ENCODE measurements at places on chromosomes 3 and 15. TPM values are rescaled to one million over a fixed set of nuclear protein-coding genes. Genes with fewer than 3 reads are reported as not detected.

- DNase-seq = no peak
Measured at GRCh38 chr3:105957722-105958121, 88.9 kb upstream of the CBLB start.

SLC26A6 gene
- 102 TPM for total RNA-seq

GRCh38 chr3:177396733-177397132 is 199.5 kb upstream of the TBL1XR1 start:
- no peak for DNase-seq

BUB1B gene
- 3.5 TPM for total RNA-seq

GRCh38 chr3:87233805-87234204 is 6.7 kb downstream of the CHMP2B start:
- DNase-seq = no peak

MST1R gene
- total RNA-seq = 3.7 TPM

DNA sequence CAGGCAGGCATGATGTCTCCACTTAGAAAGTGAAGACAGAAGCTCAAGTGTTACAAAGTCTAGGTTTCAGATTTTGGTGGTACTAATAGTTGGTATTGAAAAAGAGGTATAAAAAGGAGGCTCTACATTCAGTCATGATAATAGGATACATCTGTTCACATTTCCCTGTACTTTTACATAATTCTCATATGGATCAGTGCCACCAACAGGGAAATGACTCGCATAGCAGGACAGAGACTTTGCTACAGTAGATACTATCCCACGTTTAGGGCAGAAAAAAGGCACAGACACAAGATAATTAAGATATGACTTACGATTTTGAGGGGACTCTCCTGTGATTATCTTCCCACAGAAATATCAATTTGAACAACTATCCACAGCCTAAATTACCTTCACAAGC is 1062.9 kb upstream of the EPHA6 start:
- no peak for DNase-seq

- no peak for DNase-seq
Measured at GRCh38 chr15:69482686-69483256, 30.2 kb downstream of the RPLP1 start.

AADACL2 gene
- total RNA-seq = not detected

- DNase-seq = no peak
Measured at GRCh38 chr3:127005864-127006500, 23.1 kb downstream of the PLXNA1 start.

GRCh38 chr15:59995568-59996297 is 8.4 kb upstream of the FOXB1 start:
- no peak for DNase-seq

GRCh38 chr15:50119063-50120040 is at the start of gene ATP8B4:
ATP8B4 (minus strand) TSS chr15:50119233; CDS start chr15:50106966, 12,267 bp downstream.
- DNase-seq = no peak

STAC gene
- 62.3 TPM for total RNA-seq

- no peak for DNase-seq
Measured at GRCh38 chr3:67059443-67059842, 61.3 kb downstream of the KBTBD8 start.

DNA sequence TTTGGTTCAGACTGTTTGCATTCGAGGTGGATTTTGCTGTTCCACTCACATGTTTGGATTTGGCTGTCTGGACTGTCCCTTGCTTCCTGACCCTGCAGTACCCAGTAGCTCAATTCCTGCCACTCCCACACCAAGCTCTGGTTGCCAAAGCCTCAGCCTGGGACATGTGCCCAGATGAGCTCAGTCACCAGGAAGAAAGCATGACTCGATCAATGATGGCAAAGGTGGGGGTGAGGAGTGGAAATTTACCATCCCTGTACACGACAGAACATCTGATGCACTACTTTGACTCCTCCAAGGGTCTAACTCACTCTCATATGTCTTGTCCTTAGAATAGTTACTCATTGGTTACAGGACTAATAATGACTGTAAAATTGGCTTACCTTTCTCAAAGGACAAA is 45.2 kb downstream of the ZNF385D start:
- peak; percentile 70 for DNase-seq

GRCh38 chr15:73318463-73319351 is 50.1 kb downstream of the HCN4 start:
- DNase-seq = no peak

SLC12A1 gene
- total RNA-seq = 0.85 TPM

C3orf70 gene
- total RNA-seq = 14.2 TPM

DNA sequence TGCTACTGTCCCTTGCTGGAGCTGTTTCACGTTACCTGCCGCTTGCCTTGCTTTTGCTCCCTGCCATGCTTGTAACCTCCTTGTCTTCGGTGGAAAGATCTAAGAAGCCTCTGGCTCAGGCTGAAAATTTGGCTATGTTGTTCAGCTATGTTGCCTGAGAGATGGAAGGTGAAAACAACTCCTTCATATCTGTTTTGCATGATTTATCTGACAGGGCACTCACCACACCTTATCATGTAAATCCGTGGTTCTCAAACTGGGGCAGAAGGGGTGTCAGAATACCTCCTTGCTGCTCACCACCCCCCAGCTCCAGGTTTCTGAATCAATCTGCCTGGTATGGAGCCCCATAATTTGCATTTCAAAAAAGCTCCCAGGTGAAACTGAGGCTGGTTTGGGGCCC is 6.5 kb upstream of the CORO2B start:
- DNase-seq = no peak

C3orf20 gene
- total RNA-seq = not detected

GRCh38 chr3:144033240-144033589 is 61.6 kb downstream of the DIPK2A start:
- no peak for DNase-seq

CHRNA7 gene
- 0.95 TPM for total RNA-seq

DNA sequence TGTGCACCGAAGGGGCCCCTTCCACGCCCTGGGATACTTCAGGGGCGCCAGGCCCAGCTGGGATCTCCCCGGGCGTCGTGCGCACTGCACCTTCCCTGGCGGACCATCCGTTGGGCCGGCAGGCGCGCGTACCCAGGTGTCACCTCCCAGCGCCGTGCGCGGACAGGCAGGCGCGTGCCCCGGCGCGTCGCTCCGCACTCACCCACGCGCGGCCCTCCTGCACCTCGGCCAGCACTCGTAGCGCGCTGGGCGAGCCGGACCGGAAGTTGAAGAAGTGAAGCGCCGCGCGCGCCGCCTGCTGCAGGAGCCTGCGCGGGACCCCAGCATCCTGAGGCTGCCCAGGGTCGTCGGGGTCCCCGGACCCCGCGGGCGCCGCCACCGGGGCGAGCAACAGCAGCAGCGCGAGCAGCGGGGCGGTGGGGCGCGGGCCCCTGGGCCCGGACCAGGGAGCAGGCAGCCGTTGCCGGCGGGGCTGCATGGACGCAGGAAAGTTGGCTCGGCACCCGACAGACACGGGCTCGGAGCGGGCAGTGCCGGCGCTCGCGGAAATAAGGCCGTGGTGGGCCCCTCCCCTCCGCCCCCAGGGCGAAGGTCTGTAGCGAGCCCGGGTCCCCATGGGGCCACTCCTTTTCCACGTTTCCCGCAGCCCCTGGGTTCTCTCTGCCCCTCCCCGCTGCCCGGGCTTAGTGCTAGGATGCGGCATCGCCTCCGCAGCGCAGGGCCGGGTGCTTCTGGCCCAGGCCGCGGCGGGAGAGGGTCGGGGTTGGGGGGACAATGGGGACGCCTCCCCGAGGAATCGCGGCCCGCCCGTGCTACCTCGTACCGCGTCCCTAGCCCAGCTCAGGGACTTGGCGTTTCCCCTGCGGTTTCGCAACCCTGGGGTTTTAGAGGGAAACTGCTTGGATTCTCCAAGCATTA is at the start of gene RARRES1:
Gene RARRES1 (minus strand): TSS at position 520 of the 918 bp plus-strand sequence. CDS start 42 bp downstream, at position 478.
- no peak for DNase-seq

GRCh38 chr15:80923668-80924067 is 66.0 kb downstream of the MESD start:
- no peak for DNase-seq

GRCh38 chr3:156587760-156588069 is 32.8 kb upstream of the SSR3 start:
- DNase-seq = no peak

DNA sequence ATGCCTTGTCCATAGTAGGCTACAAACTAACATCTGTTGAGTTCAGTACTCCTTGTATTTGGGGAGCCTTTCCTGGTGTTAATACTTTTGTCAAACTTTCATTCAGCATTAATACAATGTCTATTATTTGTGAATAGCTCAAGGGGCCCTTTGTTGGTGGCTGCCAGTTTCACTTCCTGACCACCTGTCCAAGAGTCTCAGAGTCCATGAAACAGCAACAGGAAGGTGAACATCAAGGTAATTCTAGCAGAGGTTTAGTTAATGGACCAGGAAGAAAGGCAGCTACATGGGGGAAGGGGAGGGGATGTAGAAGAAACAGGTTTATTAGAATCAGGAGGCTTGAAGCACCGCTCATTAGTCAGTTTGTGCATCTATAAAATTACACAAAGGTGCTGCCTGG is 386.9 kb downstream of the PDCD6IP start:
- no peak for DNase-seq

SEMA3B gene
- 57.2 TPM for total RNA-seq

GRCh38 chr15:72155003-72155621 is 36.9 kb downstream of the SENP8 start:
- DNase-seq = peak; percentile 71

DNA sequence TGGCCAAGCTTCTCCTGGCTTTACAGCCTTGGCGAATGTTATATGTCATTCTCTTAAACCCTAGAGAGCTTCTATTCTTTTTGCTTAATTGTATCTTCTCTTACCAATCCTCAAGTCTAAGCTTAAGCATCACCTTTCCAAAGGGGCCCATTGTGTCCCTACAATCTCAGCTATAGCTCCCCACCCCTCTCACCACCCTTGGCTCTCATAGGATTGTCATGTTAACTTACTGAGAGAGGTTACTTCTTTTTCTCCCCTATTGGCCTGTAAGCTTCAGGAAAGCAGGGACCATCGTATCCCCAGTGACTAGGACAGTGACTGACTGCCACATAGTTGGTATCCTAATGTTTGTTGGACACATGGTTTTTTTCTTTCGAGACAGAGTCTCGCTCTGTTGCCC is 43.3 kb upstream of the LMOD3 start:
- DNase-seq = no peak

DNA sequence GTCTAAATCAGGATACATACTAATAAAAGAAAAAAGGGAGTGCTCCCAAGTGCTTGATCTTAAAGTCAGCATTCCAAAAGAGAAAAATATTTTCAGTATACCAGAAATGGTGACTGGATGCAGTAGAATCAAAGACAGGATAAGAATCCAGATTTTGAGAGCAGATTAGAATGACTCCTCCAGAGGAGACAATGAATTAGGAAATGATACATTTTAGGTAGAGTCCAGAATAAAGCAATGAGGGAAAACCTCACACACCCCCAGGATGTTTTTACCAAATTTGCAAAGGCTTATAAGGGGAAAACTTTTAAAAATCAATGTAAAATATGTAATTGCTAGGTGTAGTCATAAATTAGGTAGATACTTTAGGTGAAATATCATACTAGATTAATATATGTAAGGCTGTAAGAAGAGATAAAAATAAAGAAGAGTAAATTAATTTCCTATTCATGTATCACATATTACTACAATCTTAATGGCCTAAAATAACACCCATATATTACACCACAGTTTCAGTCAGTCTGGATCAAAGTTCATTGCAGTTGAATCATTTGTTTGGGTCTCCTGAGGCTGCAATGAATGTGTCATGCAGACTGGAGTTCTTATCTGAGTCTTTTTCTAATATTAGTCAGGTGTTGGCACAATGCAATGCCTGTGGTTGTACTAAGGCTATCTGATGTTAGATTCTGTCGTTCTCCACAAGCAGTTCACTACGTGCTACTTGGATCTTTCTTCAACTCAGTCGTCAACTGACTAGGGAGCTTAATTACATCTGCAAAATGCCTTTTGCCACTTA is 547.8 kb upstream of the EPHA6 start:
- DNase-seq = no peak

USP50 gene
- not detected for total RNA-seq

SENP8 gene
- total RNA-seq = 0.54 TPM

POPDC2 gene
- 35.2 TPM for total RNA-seq

RUBCN gene
- 67.3 TPM for total RNA-seq

DNA sequence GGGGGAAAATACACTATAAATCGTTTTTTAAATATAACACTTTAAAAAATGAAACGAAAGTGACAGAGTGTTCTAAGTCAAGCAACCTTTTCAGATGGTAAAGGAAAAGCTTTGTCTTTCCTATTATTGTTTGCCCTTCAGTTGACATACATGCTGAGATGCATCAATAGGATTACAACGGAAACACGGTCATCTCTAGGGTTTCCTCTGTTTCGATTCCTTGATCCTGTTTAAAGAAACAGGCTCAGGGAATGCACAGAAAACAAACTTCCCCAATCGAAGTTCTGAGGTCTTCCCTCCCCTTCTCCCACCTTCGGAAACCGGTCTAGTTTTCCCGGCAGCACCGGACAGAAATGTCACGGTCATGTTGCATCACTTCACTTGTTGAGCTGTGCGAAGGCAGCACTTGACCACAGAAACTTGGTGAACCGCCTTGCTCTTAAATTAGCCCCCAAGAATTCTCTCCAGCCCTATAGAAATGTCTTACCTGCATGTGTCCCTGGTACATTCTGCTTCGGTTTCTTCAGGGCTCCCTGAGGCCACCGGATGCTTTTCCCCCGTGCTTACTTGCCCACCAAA is 556 bp downstream of the PEX5L start:
- DNase-seq = no peak

GRCh38 chr3:100602506-100603444 is 6.6 kb upstream of the ADGRG7 start:
- no peak for DNase-seq

GRCh38 chr15:59388670-59389069 is 16.0 kb upstream of the MYO1E start:
- no peak for DNase-seq

DNA sequence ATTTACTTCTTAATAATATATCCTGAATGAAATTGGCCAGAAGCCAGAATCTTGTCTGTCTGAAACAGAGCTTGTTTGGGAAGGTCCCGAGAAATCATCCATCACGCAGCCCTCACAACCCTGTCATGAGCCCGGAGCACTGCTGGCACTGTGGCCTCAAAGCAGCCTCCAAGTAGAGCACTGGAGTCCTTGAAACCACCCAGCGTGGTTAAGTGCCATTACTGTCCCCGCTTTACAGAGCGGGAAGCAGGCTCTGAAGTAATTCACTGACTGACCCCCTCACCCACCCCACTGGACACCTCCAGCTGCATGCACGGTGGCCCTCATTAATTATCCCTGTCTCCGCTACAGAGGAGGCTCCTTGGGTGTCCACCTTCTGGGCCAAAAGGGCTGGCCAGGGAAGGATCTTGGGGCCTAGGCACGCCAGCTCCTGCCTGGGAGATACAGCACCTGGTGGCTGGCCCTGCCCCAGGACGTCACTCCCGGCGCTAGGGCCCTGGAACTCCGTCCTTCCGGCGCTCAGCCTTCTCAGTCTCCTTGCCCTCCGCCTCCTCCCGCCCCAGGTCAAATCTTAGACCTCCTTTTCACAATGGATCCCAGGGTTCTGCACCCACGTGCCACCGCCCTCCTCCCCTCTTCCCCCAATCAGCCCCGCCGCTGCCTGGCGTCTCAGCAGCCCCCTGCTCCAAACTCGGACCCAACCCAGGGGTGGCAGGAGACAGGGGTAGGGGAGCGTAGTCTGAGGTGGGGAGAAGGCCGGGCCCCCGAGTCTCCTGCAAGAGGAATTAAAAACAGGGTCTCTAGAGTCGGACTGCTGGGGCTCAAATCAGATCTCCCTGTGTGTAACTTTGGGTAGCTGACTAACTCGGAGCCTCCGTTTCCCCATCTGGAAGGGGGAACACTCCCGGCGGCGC is 1.1 kb downstream of the TKT start:
- no peak for DNase-seq

- no peak for DNase-seq
Measured at GRCh38 chr3:95715128-95715527, 1099.3 kb upstream of the EPHA6 start.

Data from thoracic aorta (tissue), 2 donors.